ENCODE measurements at places on chromosomes 16 and 17.

DNA sequence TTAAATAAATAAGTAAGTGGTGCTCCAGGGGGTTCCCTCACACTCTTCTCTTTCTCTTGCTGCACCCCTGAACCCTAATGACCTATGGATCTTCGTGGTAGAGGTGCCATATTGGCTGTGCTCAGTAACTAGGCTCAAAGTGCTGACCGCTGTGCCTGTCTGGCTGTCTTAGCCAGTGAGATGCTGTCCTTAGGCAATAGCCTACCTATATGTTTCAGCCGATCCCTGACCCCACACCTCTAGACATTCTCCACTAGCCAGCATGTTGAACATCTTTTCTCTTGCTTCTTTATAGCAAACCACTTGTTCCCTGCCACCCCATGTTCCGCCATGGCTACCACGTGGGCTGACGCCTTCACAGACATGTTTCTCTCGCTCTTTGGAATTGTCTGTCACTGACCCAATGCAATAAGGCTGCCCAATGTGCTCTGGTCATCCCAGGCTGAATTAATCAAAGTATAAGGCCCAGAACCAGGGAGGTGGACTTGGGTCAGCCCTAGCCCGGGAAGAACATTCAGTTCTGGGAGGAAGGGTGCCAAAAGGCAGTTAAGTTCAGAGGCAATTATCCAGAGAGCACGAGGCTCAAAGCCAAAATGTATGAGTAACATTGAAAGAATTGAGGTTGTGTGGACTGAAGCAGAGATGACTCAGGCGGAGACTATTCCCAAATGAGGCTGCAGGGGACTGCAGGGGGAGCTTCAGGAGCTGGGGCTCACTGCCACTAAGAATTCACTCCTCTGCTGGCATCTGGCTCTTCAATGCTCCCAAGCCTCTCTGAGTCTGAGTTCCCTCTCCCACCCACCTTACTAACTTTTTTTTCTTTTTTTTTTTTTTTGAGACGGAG lies 28.7 kb upstream of the TNRC6A start:
- DNase-seq = no peak

- no peak for DNase-seq
Measured at GRCh38 chr16:69270395-69270794, 40.8 kb upstream of the VPS4A start.

DNA sequence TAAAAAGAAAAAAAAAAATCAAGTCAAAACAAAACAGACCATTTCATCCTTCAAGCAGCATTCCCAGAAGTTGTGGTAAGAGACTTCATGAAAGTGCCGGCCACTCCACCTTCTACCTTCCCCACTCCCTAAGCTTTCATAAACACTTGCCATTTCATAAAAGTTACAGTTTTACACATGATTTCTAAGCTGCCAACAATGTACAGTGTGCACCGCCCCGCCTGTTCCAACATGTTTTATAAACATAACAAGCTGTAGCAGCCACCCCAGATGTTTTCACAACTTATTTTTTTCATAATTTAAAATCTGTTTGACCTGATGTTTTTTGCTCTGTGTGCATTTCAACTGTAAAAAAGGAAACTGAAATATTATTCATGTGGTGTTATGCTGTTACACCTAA lies 608.1 kb downstream of the TOX3 start:
- DNase-seq = no peak

DNA sequence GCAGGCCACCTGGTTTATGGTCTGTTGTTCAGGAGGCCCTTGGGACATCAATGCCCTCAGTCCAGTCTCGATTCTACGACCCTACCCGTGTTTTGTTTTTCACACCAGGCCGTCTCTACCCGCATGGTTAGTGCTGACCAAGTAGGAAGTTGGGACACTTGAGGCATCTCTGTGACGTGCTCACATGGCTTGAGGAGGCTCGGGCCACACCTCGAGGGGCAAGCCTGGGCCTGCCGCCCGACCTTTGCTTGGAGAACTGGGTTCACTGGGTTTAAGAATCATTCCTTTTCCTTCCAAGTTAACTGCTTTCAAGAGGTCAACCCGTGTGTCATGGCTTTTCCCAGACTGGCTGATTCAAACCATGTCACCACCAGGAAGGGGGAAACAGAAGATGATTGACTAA lies 86.8 kb downstream of the CMIP start:
- DNase-seq = no peak

DNA sequence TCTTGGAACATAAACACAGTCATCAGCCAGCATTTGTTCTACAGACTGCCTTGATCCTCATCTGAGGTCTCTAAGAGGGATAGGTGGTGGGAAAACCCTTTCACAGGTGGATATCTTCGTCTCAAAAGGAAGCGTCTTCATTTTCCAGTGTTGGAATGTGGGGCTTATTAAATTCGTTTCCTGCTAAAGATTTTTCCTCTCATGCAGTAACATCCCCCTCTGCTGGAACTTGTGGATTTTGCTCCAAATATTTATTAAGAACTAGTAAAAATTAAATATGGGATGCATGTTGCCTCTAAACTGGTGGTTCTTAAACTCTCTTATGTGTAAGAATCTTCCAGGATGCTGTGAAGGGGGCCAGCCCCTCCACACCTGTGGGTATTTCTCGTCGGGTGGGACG lies 20.1 kb upstream of the MLYCD start:
- no peak for DNase-seq

- DNase-seq = no peak
Measured at GRCh38 chr16:55613613-55614335, 42.0 kb upstream of the SLC6A2 start.

DNA sequence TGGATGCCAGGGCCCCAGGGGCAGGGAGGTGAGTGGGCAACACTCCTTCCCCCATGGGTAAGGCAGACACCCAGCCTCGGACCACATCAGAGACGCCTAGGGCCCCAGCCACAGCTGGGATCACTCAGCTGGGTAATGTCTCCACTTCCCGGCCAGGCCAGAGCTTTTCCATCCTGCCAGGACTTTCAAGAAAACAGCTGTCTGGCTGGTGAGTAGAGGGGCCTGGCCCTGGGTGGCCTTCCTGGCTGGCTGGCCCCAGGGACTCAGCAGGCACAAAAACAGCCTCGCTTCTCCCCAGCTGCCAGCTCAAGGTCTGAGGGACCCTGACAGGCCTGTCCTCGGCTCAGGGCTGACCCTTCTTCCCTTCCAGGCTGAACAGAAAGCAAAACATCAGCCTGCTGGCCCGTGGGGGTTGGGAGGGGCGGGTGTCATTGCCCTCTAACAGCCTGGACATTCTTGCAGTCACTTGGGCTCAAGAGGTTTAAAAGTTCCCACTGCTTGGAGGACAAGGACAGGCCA lies 45.3 kb upstream of the JPH3 start:
- DNase-seq = no peak

- no peak for DNase-seq
Measured at GRCh38 chr17:56863974-56864373, 30.0 kb downstream of the DGKE start.

DNA sequence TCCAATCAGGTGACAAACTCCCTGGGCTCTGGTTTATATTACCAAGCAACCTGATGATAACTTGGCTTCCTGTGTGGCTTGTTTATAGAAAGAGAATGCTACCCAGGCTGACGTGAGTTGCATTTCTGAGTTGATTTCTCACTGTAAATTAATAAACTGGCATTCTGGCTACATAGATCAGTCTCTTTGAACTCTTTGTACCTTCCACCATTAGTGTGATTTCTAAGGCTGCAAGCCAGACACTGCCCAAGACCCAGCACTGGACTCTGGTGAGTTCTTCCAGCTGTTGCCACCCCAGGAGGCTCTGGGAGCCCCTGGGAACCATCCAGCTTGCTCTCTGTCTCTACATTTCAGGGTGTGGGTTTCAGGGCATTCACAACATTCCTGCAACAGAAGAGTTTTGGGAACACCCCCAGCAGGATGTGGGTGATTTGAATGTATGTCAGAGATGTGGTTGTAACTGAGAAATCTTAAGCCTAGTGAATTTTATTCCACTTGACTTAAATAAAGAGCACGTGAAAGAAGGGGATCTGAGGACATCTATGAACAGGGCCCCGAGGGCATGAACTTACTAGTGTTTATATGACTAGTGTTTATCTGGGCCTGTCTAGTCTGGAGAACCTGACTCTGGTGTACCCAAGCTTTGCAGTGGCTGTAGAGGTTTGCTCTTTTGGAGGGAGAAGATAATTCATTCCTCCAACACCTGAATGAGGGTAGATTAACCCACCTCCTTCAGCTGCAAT lies 30.3 kb upstream of the LRRC37A start:
- no peak for DNase-seq

GRCh38 chr17:7336240-7337175 lies at the start of gene ACAP1:
Gene ACAP1 (plus strand): TSS chr17:7336529. CDS start chr17:7336735, 206 bp downstream.
- peak; percentile 76 for DNase-seq

DNA sequence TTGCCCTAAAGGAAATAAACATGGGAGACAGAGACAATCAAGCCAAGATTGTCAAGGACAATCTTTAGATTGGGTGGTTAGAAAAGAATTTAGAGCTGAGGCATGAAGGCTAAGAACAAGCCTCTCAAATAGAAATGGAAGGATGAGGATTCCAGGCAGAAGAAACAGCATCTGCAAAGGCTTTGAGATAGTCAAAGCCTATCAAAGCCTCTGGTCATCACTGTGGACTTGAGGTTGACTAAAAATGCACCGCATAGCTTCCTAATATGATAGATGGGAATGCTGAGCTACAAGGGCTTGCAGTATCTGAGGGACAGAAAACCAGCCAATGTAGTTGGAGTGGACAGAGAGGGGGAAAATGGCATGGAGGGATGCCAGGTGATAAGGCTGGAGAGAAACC lies 109.8 kb upstream of the FAM20A start:
- DNase-seq = no peak

DNA sequence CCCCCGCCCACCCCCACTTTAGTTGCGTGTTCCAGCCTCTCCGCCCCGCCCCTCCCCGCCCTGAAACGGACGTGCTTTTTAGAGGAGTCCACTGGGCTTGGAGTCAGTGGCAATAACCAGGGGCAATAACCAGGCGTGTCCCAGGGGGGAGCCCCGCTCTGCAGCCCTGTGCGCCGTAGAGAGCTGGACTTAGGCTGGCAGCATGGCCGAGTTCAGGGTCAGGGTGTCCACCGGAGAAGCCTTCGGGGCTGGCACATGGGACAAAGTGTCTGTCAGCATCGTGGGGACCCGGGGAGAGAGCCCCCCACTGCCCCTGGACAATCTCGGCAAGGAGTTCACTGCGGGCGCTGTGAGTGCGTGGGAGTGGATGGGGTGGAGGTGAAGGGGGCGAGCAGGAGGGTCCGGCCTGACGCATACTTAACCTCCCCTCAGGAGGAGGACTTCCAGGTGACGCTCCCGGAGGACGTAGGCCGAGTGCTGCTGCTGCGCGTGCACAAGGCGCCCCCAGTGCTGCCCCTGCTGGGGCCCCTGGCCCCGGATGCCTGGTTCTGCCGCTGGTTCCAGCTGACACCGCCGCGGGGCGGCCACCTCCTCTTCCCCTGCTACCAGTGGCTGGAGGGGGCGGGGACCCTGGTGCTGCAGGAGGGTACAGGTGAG lies at the start of gene ALOX15B:
TSS of gene ALOX15B (plus strand) at position 106 of the 657 bp plus-strand sequence. CDS start at position 203, 97 bp downstream.
- no peak for DNase-seq

DNA sequence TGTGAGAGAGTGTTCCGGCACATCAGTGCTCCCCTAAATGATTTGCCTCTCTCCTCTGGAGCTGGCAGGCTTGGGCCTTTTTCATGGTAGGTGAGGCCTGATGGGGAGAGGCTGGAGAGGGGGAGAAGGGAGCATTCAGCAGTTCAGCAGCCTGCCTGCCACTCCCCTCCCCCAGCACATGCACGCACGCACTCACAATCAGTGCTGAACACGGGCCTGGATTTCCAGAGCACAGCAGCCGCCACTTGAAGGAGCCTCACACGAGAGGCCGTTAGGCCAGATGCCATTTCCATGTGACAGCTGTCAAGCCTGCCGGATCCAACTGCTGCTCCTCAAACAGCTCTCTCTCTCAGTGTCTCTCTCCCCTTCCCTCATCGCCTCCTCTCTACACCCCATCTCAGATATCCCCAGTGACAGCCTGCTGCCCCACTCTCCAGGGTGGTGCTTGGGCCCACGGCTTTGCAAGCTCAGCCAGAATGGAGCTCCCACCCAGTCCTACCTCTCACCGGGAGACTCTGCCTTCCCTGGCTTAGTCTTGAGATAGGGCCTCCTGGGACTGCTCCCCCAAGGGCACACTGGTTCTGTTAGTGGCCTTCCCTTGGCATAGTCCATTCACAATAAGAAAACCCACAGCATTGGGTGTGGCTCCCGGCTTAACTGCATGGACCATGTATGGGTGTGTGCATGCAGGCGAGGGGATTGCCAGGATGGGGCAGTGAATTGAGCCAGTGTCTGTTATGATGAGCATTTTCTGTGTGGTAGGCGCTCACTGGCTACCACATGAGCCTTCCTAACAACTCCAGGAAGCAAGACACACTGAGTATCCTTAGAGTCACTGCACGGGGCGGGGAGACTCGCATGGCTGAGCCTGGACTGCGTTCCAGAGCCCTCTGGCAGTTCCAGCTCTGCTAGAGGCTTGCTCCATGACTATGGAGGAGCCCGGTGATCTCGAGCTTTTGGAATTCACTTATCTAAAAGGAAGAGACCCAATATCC lies 226.2 kb downstream of the CCDC182 start:
- no peak for DNase-seq

- DNase-seq = peak; percentile 65
Measured at GRCh38 chr17:49407981-49408501, 6.6 kb downstream of the PHB1 start.

- DNase-seq = no peak
Measured at GRCh38 chr17:75568412-75569255, 19.0 kb upstream of the MYO15B start.

DNA sequence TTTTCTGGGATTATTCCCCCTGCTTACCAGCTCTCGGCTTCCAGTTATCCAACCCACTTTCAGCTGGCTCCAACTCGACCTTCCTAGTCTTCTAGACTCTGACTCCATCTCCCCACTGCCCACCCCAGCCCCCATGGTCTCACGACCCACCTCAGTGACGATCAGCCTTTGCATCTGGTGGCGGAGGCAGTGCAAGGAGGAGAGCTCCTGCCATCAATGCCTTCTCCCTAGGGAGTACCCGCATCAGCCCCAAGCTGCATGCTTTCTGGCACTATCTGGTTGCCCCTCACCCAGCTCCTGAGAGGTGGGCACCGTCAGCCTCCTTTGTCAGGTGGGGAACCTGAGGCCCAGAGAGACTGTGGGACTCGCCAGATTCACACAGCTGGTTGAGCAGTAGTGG lies 72.6 kb upstream of the RPL38 start:
- DNase-seq = no peak

- peak; percentile 55 for DNase-seq
Measured at GRCh38 chr16:74709441-74709877, 8.8 kb upstream of the MLKL start.

GRCh38 chr16:46586011-46586577 lies 35.1 kb downstream of the SHCBP1 start:
- DNase-seq = no peak

- DNase-seq = no peak
Measured at GRCh38 chr17:76198702-76199101, 41.6 kb downstream of the RNF157 start.

DNA sequence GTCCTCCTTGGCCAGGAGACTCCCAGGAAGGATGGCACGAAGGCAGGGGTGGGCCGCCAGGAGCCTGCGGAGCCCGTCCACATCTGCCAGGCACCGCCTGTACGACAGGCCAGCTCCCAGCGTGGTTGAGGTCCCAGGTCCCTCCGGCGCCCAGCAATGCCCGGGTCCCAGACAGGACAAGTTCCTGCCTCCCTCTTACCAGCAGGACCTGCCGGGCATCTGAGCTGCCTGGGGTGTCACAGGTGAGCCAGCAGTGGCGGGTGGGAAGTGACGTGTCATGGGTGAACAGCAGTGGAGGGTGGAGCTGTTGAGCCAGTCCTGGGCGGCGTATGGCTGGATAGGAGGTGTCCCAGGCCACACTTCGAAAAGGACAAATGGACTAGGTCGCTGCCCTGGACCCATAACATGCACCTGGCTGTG lies 15.7 kb upstream of the BAHCC1 start:
- no peak for DNase-seq

All from stimulated activated CD8-positive, alpha-beta memory T cell treated with anti-CD3 and anti-CD28 coated beads, Interleukin-4, amount 100 ng/mL, for 1 hour (primary cell).